ENCODE measurements at places on chromosomes 5 and 9.

DNA sequence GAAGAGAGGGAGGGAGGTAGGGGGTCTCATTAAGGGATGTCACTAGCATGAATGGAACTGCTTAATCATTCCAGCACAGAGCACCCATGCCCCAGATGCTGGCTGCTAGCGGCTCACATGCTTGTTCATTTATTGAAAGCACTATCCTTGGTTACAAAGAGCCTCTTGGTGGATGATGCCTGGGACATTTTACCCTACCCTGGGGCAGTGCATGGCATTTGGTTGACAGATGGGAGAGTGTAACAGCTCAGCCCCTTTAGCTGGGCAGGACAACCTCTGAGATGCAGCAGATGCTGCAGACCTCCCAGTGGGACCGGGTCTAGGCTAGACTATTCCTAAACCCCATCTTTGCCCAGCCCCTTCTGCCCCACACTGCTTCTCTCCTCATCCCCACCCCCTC is 46.9 kb upstream of the TCERG1 start:
- no peak for DNase-seq

- no peak for DNase-seq
These were observed 49.5 kb downstream of the NSG2 start for GRCh38 chr5:174094857-174095606.

GRCh38 chr9:127873223-127873691 is 4.2 kb downstream of the AK1 start:
- DNase-seq, result no peak

DNA sequence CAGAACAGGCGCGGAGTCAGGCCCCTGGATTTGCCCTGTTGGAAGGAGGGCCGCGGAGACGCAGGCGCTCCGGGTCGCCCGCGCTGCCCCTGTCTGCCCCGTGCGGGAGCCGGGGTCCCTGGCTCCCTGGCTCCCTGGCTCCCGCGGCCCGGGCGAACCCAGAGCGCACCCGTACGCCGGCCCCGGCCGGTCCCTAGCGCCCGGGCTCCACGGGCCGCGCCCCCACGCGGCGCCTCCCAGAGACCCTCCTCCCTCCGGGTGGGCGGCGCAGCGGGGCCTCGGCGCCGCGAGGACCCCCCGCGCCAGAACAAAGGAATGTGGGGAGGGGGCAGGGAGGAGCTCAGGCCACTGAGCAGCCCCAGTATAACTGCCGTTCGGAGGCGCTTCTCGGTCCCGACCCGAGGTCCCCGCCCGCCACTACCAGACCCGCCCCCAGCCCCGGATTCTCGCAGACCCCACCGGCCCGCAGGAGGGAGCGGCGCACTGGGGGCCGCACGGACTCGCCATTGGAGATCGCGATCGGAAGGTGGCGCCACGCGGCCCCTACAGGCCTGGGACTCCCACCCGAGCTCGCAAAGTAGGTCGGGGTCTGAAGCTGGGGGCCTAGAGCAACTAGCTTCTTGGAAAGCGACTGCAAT is 2.4 kb downstream of the NFIL3 start:
- no peak for DNase-seq

GRCh38 chr9:134970719-134971118 is 53.0 kb upstream of the FCN1 start:
- DNase-seq, result no peak

- DNase-seq, result no peak
These were observed 904 bp downstream of the RPL12 start for GRCh38 chr9:127450243-127450760.

- no peak for DNase-seq
These were observed 666.8 kb upstream of the GRAMD2B start for GRCh38 chr5:125756456-125756855.

- DNase-seq, result no peak
These were observed 41.3 kb downstream of the JADE2 start for GRCh38 chr5:134566741-134567221.

DNA sequence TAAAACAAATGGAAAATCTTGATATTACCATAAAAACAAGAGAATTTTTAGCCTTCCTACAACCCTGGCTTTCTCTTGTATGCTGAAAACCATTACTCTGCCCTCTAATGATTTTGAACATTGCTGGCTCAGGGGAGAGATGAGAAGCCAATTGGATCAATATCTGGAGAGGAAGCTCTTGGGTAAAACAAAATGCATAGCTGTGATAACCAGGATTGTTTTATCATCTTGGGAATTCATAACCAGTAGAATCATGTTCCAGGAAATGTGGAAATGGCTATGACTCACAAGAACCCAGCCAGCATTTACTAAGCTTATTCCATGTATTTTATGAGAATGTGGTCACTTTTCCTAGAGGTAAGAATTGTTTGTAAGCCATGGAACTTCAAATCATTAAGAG is 51.1 kb upstream of the CTNND2 start:
- DNase-seq, result no peak

GRCh38 chr9:109205526-109205925 is 38.5 kb upstream of the FRRS1L start:
- DNase-seq, result no peak

DNA sequence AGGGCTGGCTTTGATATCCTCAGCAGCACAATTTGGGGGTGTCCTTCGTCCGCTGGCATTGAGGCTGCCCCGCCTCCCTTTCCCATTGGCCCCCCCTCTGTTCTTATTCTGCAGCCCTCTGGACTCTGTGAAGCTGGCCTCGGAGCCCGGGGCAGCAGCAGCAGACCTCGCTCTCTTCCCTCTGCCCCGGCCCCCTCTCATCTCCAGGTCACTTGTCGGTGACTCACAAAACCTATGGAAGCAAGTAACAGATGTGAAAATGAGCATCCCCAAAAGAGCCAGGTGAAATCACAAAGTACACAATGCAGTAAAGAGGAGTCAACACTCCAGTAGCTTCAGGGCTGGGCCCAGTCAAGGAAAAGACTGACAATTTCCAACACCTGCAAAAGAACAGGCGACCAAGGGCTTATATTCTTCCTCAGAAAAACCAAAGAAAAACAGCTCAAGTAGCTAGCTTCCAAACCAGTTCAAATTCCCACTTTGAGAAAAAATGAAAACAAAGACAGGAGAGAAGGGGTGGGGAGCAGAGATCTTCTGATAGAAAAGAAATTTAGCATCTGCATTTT is 97.5 kb downstream of the ZNF608 start:
- DNase-seq, result no peak

DNA sequence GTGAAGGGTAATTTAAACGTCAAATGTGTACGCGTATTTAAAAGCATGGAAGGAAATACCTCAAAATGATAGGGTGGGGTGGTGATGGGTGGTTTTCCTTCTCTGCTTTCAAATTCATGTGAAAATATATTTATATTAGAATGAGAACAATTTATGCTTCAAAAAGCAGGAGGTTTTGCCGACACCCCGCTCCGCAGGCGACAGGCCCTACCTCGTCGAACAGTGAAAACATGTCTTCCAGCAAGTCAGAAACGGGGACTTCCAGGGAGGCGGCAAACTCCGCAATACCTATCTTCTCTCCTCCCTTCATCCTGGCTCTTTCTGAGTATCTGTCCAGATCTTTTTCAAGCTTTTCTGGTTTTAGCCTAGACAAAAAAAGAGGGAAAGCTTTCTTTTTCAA is 28.5 kb upstream of the SLC6A3 start:
- DNase-seq, result no peak

GRCh38 chr5:7391814-7392692 is 3.9 kb upstream of the ADCY2 start:
- no peak for DNase-seq

GRCh38 chr5:169442403-169442874 is 141.1 kb upstream of the SPDL1 start:
- DNase-seq, result no peak

GRCh38 chr5:143284521-143284920 is 119.0 kb downstream of the NR3C1 start:
- DNase-seq, result no peak

DNA sequence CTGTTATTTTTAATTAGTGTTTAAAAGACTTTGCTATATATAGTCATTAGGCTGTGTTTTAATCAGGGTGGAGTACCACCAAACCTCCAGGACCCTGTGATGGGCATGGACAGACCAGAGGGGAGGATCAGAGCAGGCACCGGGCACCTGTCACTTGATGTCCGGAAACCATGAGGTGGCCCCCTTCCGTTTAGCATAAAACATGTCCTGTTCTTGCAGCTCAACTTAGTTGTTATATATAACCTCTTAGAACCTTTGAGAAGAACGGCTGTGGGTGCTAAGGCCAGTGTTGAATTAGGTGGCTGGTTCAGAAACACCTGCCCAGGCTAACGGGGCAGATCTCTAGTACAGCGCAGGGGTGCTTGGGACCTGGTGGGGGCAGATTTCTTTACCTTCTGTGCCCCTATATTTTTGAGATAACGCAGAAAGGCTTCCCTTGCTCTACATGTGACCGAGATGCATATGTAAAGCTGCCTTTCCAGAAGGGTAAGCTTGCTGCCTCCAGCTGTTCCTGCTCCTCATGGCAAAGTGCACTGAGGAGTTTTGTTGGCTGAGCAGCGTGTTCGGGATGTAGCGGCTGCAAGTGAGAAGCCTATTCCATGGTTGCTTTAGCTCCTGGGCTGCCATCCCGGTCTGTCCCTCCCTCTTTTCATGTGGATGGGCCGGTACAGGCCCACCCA is 255.5 kb downstream of the FANCC start:
- DNase-seq, result no peak

DNA sequence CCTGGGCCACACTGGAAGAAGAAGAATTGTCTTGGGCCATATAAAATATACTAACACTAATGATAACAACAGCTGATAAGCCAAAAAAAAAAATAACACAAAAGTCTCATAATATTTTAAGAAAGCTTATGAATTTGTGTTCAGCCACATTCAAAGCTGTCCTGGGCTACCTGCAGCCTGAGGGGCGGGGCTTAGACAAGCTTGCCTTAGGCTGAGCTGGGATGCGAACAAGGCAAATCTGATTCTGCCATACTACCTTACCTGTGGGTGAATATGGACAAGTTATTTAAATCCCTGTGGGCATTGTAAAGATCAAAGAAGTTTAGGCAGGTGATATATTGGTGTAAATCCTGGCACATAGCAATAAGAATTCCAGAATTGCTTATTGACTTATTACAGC is 212.3 kb upstream of the ATP10B start:
- DNase-seq, result no peak

GRCh38 chr9:14127656-14128055 is 186.3 kb downstream of the NFIB start:
- no peak for DNase-seq

DNA sequence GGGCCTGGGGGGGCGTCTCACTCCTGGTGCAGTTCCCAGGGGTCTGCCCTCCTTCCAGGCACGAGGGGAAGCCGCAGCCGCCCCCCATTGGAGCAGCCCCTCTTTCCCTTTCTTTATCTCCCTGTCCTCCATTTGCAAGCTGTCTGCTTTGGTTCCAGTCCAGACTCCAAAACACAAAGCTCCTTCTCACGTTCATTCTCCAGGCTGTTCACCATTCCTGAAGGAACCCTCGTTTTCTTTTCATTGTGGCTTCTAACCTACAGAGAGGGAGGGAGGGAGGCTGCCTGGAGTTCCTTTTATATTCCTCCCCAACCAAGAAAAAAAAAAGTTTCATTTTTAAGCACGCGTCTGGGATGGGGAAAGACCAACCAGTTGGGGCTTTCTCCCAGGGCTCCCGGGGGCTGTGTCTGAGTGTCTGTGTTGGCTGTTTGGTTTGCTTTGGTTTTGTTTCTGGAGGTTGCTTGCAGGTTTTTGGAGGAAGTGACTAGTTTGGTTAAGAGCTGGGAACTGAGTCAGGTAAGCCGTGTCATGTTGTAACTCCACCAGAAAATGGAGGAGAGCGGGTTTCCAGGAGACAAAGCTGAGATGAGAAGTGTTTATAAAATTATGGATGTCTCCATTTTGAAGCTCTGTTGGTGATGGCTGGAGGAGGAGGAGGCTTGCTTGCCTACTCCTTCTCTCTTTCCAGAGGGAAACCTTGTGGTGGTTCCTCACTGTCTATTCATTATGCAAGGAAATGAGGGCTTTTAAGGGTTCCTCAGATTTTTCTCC is 1.6 kb downstream of the ZNF462 start:
- no peak for DNase-seq

- no peak for DNase-seq
These were observed 4.2 kb downstream of the DNAJA1 start for GRCh38 chr9:33029231-33029786.

- DNase-seq, result no peak
These were observed 214.7 kb downstream of the EBF1 start for GRCh38 chr5:158884827-158885518.

DNA sequence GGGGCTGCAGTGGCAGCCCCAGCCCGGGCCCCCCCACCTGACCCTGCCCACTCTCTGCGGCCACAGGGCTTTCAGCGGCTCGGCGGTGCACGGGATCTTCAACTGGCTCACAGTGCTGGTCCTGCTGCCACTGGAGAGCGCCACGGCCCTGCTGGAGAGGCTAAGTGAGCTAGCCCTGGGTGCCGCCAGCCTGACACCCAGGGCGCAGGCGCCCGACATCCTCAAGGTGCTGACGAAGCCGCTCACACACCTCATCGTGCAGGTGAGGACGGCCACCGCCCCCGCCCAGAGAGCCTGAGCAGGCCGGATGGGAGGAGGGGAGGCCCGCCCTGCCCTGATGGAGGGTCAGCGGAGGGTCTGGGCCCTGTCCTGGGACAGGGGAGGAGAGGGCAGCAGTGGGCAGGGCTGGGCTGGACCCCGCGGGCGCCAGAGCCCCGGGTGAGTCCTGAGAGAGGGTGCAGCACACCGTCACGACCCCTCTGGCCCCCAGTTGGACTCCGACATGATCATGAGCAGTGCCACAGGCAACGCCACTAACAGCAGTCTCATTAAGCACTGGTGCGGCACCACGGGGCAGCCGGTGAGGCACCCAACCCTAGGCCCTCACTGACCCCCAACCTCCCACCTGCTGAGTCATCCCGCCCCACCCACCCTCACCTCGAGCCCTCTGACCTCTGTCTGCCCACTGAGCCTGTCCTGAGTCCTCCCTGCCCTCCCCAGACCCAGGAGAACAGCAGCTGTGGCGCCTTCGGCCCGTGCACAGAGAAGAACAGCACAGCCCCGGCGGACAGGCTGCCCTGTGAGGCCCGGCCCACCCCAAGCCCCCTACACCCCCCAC is 2.7 kb downstream of the SLC34A3 start:
- no peak for DNase-seq

GRCh38 chr9:132042324-132042723 is 37.3 kb downstream of the MED27 start:
- no peak for DNase-seq

DNA sequence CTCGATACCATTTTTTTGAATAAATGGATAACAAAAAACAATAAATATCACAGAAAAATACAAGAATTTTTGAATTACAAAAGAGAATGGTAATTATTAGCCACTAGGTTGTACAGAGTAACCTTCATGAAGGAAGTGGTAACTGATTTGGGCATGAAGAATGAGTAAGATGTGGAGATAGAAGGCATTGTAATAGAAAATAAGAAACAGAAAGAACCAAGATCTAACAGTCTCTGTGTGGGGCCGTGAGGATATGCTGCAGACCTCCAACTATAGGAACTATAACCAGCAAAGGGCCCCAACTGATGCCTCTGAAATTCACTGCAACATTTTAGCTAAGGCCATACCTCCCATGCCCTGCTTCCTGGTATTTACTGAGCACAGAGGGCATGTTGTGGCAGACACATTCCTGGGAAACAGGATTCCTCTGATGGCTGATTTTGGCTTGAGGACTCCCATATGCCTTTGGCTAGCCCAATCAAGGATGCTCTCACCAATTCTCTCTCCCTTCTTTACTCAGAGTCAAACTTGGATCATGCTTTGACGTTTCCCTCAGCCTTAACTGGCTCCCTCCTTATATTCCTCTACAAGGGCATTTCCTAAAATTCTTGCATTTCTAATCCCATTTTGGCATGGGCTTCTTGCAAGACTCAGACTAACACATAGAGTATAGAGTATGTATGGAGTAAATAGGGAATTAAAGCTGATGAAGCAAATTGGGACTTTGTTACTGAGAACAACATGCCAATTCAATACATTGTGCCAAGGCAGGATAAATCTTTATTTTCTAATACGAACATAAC is 208.9 kb downstream of the PDE4D start:
- DNase-seq, result no peak
